Skeletal muscle cell (primary cell): ENCODE measurements at places on chromosomes 3 and 15.

- no peak for DNase-seq
These were observed 86.2 kb downstream of the SEC22A start for GRCh38 chr3:123287962-123288302.

DNA sequence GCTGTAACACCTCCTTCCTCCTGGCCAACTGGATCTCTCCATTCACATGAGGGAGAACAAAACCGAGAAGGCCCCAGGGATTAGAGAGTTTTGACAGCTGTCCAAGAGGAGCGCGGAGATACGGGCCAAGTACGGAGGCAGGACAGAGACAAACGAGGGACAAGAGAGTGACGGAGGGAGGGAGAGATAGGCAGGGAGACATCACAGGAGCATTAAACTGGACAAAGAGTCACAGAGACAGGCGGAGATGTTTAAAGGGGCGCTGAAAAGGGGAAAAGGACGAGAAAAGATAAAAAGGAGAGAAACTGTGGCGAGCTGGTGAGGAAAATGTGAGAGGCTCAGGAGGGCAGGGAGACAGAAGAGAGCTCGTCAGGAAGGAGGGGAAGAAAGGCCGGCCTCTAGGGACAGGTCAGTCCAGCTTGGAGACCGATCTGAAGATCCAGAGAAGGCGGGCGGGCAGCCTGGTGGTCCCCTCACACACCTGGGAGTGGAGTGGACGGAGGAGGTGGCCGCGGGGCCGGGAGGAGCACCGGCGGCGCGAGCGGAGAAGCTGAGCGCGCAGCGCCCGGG lies 40.5 kb upstream of the ROPN1 start:
- DNase-seq: no peak

DNA sequence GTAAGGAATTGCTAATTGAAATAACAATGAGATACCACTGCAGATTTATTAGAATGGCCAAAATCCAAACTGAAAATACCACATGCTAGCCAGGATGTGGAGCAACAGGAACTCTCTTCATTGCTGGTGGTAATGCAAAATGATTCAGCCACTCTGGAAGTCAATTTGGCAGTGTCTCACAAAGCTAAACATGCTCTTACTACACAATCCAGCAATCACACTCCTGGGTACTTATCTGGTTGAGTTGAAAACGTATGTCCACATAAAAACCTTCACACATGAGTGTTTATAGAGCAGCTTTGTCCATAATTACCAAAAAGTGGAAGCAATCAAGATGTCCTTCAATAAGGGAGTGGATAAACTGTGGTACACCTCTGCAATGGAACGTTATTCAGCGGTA lies 113.3 kb downstream of the SMAD6 start:
- DNase-seq: peak; percentile 85

DNA sequence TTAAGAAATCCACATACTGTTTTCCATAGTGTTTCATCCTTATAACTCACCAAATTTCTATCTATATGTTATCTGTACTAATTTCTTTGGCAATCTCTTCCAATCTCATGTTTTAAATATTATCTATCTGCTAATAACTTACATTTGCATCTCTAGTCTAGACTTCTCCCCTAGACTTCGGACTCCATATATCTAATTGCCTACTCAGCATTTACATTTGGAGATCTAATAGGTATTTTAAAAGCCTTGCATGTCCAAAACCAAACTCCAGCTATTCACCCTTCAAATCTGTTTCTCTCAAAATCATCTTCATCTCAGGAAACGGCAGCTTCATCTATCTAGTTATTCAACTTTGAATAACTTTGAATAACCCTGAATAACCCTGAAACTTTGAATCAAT lies 35.3 kb downstream of the ZNF385D start:
- DNase-seq: no peak

DNA sequence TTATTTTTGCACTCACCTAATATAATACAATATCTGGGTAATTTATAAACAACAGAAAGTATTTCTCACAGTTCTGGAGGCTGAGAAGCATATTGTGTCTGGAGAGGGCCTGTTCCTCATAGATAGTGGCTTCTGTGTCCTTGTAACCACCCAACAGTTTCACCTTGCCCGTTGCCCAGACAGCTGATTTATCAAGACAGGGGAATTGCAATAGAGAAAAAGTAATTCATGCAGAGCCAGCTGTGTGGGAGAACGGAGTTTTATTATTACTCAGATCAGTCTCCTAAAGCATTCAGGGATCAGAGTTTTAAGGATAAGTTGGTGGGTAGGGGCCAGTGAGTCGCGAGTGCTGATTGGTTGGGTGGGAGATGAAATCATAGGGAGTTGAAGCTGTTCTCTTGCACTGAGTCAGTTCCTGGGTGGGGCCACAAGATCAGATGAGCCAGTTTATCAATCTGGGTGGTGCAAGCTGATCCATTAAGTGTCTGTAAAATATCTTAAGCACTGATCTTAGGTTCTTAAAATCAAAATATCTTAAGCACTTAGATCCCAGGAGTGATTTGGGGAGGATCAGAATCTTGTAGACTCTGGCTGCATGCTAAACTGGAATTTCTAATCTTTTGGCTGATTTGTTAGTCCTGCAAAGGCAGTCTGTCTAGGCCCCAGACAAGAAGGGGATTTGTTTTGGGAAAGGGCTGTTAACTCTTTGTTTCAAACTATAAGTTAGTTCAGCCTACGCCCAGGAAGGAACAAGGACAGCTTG lies 33.9 kb upstream of the C15orf39 start:
- peak; percentile 65 for DNase-seq

- no peak for DNase-seq
These were observed 1.7 kb downstream of the CCDC9B start for GRCh38 chr15:40338921-40339620.

GRCh38 chr15:90877315-90877714 lies 7.0 kb upstream of the FES start:
- DNase-seq: no peak

DNA sequence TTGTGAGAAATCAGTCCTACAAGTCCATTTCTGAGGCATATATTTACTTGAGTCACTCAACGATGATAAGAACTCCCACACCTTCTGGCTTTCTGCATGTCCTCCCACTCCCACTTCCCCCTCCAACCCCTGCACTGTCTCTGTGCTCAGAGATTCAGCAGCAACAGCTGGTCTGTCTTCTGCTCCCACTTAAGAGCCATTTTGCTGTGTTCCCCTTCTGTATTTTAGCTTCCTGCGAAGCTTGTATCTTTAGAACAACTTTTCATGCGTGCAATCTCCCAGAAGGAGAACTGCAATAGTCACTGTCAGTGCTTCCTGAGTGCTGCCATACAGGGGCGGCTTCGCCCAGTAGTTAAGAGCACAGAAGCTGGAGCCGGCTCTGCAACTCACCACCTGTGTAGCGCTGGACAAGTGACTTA lies 90.0 kb upstream of the SPATA12 start:
- DNase-seq: no peak

GRCh38 chr3:124776856-124777255 lies 46.6 kb downstream of the UMPS start:
- DNase-seq: no peak

GRCh38 chr3:160100610-160101009 lies 112.0 kb downstream of the IL12A start:
- no peak for DNase-seq

DNA sequence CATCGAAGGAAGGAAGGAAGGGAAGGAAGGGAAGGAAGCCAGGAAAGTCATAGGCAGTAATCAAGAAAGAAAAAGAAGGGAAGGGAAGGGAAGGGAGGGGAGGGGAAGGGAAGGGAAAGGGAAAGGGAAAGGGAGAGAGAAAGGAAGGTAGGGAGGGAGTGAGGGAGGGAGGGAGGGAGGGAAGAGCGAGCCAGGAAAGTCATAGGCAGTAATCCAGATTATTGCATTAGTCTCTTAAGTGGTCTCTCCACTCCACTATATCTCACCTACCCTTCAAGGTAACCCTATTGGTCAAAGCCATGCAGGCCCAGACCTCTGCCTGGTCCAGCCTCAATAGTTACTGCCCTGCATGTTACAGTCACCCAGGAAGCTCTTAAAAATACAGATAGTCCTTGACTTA lies 106.2 kb upstream of the RAP2B start:
- DNase-seq: no peak

DNA sequence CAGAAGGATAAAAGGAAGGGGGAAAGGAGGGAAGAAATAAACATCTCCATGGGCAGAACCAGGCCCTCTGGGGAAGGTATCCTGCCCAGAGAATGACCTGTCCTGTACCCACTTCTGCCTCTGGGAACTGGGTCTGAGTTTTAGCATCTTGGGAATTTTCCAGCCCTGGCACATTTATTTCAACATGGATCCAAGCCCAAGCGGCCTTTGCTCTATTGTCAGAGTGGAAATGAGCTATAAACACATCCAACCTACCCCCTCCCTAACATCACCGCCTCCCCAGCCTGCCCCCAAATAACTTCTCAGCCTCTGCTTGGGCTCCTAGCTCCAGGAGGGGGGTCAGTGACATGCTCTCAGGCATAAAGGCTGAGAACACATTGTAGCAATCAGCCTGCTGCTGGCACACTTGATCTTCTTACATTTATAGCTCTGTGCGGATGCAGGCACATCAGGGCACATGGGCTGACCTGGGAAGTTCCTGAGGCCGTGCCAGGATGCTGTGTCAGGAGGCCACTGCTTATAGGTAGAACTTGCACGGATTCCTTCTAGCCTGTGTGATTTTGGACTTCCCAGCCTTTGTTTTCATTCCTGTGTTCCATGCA lies 4.6 kb upstream of the OXTR start:
- DNase-seq: no peak

GRCh38 chr3:45486136-45486535 lies 97.8 kb downstream of the LARS2 start:
- peak; percentile 71 for DNase-seq

DNA sequence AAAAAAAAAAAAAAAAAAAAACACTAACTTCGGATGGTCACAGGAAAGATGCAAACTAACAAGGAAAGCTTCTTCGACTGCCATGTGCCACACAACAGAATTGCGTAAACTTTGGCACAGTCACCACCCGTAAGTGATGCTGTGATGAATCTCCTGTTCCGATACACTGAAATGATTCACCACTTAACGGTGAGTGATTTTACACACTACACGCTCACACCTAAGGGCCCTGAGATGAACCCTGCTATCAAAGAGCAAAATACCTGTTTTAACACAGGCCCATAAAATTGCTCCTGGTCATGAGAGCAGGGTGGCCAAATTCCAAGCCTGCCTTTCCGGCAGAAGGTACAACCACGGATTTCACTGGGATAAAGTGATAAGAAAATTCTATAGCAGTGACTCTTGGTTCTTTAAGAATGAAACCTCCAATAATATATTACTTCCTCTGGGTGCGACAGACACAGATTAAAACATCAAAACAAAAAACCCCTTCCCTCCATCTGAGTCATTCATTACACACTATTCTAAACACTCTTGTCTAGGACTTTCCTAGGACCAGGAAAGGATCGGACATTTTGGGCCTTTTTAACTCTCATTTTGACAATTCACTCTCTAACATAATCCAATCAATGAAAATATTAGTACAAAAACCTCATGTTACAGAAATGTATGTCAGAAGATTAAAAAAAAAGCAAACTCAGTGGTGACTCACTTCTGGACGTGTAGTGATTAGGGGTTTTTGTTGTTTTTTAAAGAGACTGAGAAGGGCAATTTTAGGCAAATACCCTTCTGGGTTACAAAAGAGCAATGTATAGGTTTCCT lies 28.3 kb downstream of the LRIG1 start:
- no peak for DNase-seq

DNA sequence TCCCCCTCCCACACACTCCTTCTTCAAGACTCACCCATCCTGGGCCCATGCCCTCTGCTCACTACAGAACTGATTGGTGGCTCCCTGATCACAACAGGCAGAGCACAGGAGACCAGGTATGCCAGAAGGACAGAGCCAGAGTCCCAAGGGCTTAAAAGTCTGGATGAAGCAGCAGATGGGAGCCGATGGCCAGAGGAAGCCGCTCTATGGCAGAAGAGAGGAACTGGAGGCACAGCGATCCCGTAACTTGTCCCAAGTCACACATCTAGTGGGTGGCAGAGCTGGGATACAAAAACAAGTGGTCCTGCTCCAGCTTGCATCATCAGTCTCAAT lies 20.7 kb downstream of the ITGA11 start:
- no peak for DNase-seq

- no peak for DNase-seq
These were observed 12.8 kb upstream of the MOBP start for GRCh38 chr3:39454591-39455217.

- no peak for DNase-seq
These were observed 26.1 kb upstream of the NECTIN3 start for GRCh38 chr3:111045564-111045963.

GRCh38 chr15:60507596-60508424 lies 28.9 kb upstream of the ICE2 start:
- DNase-seq: no peak

GRCh38 chr15:56959318-56959648 lies 40.8 kb downstream of the TCF12 start:
- no peak for DNase-seq

DNA sequence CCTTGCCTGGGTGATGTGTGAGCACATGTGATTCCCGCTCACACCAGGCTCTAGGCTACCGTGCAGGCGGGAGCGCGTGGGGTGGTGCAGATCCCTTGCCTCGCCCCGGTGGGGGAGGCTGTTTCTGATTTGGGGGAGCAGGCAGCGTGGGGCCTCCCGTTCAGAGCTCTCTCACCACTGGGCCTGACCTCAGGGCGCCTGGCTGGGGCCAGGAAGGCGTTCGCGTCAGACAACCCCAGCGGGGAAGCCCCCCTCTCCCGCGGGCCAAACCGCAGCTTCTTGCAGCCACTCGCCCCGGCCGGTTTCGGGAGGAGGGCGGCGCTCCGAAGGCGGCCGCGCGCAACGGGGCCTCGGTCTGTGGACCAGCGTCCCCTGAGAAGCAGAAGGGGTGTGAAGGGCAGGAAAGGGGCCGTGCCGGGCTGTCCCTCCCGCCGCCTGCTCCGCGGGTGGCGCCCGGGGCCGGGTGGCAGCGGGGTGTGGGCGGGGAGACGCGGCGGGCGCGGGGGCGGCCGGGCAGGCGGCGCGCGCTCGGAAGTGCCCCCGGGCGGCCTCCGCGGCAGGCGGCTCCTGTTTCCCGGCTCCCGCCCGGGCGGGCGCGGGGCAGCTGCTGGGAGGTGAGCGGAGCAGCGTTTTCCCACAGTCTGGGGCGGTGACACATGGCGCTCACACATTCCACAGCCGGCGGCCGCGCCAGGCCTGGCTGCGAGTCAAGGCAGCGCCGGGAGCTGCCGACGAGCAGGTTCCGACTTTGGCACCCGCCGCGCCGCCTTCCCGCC lies 65.1 kb upstream of the HES1 start:
- DNase-seq: peak; percentile 93

- DNase-seq: no peak
These were observed 325.2 kb upstream of the NR2E3 start for GRCh38 chr15:71485094-71485693.

- DNase-seq: peak; percentile 14
These were observed 120.8 kb upstream of the POU1F1 start for GRCh38 chr3:87397211-87397610.

GRCh38 chr3:139460529-139460928 lies 15.8 kb downstream of the RBP2 start:
- DNase-seq: no peak

- DNase-seq: no peak
These were observed 118.7 kb downstream of the PDE8A start for GRCh38 chr15:85100186-85100937.
